ENCODE measurements at places on chromosomes 11 and 22. TPM values are rescaled to one million over a fixed set of nuclear protein-coding genes. Genes with fewer than 3 reads are reported as not detected.

The RAB39A gene
- not detected for total RNA-seq

The CXCR5 gene
- total RNA-seq = not detected

The RASGRP2 gene
- total RNA-seq = not detected

The GRIK4 gene
- not detected for total RNA-seq

The CRYBB3 gene
- not detected for total RNA-seq

The GRM5 gene
- total RNA-seq = 0.06 TPM

The SHISA8 gene
- 0.78 TPM for total RNA-seq

The YAP1 gene
- total RNA-seq = 16.8 TPM

The FIBIN gene
- not detected for total RNA-seq
